ENCODE measurements at places on chromosomes 5 and 9.

DNA sequence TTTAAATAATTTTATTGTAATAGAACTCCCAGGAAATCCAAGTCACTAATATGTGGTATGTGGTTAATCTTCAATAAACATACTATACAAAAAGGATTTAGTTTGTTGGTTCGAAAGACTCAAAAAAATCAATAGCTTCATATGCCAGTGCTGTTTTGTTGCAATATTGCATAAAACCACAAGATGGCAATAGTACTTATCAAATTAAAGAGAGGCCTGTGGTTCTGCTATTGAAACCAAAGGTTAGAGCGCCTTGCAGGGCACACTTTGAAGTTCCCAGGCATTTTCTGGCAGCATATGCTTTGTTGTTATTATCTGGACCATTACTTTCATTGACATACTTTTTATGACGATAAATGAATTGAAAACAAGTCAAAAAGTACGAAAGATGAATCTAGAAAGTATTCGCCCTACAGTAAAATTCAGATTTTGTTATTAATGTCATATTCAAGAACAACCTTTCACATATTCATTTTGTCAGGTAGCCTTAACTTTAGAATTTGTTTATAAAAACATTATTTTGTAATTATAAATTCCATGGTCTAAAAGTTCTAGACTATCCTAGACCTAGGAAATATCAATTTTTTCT, 316.3 kb downstream of the MCTP1 start:
- no peak for DNase-seq

- no peak for DNase-seq
Measured at GRCh38 chr5:26535215-26535614, 503.2 kb downstream of the CDH9 start.

DNA sequence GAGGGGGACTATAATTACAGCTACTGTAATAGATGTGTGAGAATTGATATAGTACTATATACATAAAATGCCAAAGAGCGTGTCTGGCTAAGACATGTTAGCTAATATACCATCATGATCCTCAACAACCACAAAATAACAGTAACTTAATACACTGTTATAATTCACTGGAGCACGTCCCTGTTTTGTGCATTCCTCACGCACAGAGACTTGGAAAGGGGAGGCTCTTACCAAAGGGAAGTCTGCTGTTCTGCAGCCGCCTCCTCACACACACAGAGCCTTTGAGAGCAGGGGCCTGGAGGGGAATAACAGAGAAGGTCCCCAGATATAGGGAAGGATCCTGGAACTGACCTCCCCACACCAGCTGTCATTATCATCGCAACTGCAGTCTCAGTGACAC, 97.3 kb downstream of the ANKRD18A start:
- DNase-seq, result no peak

- DNase-seq, result no peak
Measured at GRCh38 chr9:107782381-107782780, 292.8 kb upstream of the KLF4 start.

DNA sequence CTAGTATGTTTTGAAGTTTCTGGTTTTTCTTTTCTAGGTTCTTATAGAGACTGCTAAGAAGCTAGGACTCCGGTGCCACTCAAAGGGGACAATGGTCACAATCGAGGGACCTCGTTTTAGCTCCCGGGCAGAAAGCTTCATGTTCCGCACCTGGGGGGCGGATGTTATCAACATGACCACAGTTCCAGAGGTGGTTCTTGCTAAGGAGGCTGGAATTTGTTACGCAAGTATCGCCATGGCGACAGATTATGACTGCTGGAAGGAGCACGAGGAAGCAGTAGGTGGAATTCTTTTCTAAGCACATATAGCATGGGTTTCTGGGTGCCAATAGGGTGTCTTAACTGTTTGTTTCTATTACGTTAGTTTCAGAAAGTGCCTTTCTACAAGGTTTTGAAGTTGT, 52.2 kb downstream of the MTAP start:
- no peak for DNase-seq

DNA sequence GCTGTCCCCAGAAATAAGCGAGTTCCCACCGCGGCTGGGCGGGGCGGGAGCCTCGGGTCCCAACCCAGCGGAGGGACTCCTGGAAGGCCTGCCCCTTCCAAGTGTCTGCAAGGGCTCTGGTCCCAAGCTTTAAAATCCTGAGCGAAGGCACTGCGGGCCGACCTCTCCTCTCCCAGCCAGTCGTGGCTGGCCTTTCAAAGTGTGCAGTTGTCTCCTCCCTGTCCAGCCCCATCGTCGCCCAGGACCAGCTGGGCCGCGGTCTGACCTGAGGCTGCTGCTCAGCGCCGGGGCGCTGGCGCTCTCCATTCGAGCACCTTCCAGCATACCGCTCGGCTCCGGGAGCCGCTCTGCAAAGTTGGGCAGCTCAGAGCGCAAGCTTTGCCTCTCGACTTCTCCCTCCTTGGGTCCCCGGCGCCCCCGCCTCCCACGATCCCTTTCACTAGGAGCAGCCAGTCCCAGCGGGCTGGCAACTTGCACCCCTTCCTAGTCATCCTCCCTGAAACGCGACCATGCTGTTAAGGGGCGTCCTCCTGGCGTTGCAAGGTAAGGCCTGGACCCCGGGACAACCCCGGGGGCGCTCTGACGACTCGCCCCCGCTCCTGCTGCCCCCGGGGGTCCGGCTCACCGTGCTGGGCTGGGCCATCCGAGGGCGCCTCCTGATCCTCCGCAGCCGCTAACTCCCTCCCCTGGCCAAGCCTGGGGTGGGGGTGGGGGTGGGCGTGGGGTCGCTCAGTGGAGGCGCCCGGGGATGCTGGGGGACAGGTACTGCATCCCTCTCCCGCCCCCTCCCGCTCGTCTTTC, at the start of gene MAMDC2:
Gene MAMDC2, plus strand, starts transcription at position 160 of the 801 bp plus-strand sequence. Its CDS starts 350 bp downstream, at position 510.
- DNase-seq, result no peak

DNA sequence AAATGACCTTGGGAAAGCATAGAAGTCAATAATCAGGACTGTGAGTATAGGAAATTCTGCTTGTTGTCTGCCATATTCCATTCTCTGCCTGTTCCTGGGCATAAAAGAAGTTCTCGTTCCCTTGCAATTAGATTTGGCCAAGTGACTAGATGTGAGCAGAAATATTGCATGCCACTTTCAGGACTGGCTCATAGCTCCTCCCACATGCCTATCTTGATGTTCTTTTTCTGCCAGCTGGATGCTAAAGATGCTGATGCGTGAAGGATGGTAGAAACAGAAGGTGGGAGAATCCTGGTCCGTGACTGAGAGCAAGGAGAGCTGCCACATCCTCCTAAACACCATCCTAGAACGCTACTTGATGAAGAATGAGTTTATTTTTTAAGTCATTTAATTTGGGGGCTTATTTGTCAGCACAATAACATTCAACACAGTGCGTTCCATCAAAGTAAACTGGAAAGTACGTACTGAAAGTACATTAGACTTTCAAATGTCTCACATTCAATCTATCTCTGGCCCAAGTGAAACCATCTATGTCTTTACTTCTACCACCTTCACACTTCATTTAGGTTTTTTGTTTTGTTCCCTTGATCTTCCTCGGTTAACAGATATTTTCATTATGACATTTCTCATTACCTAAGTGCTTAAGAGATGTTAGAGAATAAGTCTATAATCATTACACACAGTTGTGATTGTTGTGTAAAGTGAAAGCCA, 648.5 kb downstream of the RAB3C start:
- no peak for DNase-seq

DNA sequence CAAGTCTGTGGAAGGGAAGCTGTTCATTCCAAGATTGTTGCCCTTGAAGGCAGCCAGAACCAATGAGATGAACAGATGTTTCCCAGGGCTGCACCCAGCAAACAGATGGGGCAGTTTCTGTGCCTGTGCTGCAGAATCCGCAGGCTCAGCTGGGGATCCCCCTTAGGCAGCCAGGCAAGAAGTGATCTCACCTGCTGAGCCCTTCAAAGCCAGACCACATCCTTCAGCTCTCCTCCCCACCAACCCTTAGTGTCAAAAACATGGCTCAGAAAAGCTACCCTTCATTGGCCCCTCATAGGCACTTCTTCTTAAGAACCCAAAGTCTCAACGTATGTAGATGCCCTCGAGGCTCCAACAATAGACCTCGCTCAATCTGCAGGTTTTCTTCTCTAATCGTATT, 626.7 kb downstream of the CCDC171 start:
- no peak for DNase-seq

GRCh38 chr5:136491806-136492205, 126.5 kb upstream of the TRPC7 start:
- DNase-seq, result no peak

DNA sequence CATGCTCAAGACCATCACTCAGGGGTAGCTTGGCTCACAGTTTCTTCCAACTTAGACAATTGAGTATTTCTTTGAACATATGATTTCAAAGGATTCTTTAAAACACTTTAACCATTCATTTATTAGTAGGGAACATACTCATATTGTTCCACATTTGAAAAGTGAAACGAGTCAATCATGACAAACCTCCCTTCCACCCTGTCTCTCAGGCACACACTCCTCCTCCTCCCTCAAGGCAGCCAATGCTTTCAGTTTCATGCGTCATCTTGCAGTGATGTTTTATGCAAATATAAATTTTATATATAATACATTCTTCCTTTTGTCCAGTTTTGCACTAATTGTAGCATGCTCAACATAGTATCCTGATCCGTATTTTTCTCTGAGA, 126.0 kb upstream of the BOD1 start:
- DNase-seq, result no peak

DNA sequence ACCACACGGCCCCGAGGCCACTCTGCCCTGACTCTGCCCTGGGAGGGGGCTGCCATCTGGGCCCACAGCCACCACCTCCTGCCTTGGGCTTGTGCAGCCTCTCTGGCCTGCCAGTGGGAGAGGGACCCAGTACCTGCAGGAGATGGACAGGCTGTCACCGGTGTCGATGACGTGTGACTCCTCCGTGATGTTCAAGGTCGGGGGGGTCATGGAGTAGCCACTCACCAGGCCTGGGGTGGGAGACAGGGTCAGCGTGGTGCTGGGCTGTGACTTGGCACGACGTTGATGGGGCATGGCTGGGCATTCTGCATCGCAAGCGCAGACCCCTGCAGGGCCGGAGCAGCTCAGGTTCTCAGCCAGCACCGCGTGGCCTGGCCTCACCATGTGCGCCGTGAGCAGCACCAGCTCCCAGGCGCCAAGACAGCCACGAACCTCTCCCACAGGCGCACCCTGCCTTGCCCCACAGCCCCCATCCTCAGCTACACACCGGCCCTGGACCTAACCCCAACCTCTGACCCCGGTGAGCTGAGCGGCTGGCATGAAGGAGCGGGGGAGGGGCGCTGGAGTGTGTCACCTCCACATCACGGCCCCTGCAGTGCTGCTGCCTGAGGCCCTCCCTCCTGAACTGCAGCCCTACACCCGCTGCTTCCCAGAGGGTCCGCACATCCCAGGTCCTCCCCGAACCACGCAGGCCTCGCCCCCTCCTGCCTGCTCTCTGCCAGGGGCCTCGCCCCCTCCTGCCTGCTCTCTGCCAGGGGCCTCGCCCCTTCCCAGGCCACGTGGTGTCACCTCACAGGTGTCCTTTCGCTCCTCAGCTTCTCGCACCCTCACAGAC, 17.6 kb downstream of the FLT4 start:
- no peak for DNase-seq

GRCh38 chr9:97470076-97470475, 31.4 kb upstream of the TMOD1 start:
- no peak for DNase-seq

- DNase-seq, result no peak
Measured at GRCh38 chr9:96305171-96305570, 3.2 kb upstream of the HSD17B3 start.
